Forelimb muscle (tissue), 1 donor: ENCODE measurements at places on chromosomes 3 and 15.

DNA sequence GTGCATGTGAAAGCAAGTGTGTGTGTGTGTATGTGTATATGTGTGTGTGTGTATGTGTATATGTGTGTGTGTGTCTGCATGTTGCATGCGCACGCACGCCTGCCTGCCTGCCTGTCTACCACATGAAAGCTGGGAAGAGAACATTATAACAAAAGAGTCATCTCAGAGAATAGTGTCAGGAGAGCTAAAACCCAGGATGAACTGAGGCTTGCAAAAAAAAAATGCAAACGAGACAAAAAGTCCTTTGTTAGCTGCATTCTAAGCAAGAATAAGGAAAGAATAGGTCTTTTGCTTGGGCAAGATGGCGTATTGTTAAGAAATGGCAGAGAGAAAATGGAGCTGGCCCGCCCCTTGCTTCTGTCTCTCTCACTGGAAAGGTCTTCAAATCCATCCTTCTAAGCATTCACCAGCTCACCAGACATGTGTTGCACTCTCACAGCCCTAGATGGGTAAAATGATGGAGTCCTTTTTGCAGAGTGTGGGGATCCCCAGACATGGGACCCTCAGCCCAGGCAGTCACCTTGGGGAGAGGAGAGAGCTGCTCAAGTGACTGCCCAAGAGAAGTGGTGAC lies 16.4 kb downstream of the WNT7A start:
- no peak for DNase-seq

GRCh38 chr3:45838466-45838865 lies 3.5 kb downstream of the LZTFL1 start:
- DNase-seq: no peak

- no peak for DNase-seq
These were observed 528.7 kb downstream of the ZIC1 start for GRCh38 chr3:147937891-147938290.

- no peak for DNase-seq
These were observed 10.3 kb upstream of the RYK start for GRCh38 chr3:134260987-134261386.

DNA sequence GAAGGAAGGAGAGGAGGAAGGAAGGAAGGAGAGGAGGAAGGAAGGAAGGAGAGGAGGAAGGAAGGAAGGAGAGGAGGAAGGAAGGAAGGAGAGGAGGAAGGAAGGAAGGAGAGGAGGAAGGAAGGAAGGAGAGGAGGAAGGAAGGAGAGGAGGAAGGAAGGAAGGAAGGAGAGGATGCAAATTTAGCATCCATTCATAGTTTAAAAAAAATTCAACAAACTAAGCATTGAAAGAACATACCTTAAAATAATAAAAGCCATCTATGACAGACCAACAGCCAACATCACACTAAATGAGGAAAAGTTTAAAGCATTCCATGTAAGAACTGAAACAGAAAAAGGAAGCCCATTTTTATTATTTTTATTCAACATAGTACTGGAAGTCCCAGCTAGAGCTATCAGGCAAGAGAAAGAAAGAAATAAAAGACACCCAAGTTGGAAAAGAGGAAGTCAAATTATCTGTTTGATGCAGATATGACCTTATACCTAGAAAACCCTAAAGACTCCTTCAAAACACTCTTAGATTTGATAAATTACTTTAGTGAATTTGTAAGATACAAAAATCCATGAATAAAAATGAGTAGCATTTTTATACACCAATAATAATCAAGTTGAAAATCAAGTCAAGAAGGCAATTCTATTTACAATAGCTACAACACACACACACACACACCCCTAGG lies 52.2 kb upstream of the FXR1 start:
- DNase-seq: no peak

DNA sequence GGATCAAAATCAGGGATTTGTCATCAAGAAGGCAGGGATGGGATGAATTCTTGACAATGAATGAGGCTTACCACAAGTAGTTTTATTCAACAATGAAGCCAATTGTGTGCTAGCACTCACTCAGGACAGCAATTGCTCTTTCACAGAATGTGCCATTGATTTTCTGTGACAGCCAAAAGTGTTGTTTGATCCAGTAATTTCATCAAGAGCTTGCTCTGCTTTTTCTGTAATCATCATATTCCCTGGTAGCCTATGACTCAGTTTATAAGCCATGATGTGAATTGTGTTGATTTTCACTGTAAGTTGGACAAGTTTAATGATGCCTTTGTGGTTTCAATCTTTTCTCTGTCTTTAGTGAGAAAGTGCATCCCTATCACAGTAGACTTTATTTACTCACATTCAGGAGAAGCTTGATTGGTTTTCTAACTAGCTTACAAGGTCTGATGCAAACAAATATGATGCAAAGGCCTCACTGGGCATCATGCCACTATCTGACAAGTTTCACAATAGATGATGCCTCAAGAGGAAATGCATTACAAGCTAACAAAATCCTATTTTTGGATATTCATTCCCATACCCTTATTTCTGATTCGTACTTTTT lies 13.6 kb upstream of the CSRNP1 start:
- no peak for DNase-seq

GRCh38 chr3:12234192-12234591 lies 54.7 kb upstream of the PPARG start:
- no peak for DNase-seq

DNA sequence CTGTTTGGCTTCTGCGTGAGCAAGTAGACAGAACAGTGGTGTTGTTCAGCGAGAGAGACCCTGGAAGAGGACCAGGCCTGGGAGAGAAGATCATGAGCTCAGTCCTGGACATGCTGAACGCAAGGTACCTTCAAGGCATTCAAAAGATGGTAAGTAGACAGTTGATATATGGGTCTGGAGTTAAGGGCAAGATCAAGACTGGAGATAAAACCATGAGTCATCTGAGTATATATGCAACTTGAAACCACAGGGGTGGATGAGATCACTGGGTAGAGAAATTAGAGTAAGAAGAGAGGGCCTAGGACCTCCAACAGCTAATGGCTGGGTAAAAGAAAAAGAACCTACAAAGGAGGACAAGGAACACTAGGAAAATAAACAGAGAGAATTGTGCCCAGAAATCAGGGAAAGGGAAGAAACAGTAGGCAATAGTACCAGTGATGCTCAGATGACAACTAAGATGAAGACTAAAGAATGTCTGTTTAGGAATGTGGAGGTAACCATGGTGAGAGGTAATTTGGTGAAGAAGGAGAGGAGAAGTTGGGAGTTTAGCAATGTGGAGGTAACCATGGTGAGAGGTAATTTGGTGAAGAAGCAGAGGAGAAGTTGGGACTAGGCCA lies 343.2 kb upstream of the ADAMTS9 start:
- DNase-seq: no peak
